NCI-H1105 (cell line): ENCODE measurements at places on chromosomes 2 and 18.

GRCh38 chr2:119431155-119431975, at the start of gene TMEM37:
Gene TMEM37 (plus strand): TSS chr2:119431854. CDS start chr2:119431904, 50 bp downstream.
- peak; percentile 71 for DNase-seq

GRCh38 chr2:114442510-114442909, at the start of gene DPP10:
Gene DPP10 (plus strand): TSS chr2:114442641.
- no peak for DNase-seq

- DNase-seq, result no peak
Observed at GRCh38 chr2:224429441-224429810, 27.5 kb upstream of the FAM124B start.

GRCh38 chr2:153071090-153071489, 352.7 kb downstream of the ARL6IP6 start:
- DNase-seq, result no peak

DNA sequence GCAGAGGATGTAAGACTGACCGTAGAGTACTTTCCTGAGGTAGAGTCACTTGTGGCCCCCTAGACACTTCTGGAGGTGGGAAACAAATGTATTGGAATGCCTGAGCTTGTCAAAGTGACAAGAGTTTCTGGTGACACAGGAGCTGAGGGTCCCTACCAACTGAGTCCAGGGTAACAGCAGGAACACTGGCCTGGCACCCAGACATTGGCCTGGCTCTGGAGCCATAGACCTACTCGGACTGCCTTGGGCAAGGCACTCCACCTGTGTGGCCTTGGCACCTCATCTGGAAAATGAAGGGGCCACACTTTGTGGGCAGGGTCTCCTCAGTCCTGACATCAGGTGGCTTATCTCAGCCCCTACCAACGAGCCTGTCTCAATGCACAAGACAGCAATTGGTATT, 398.2 kb upstream of the CELF4 start:
- no peak for DNase-seq

- no peak for DNase-seq
Observed at GRCh38 chr2:54879598-54880332, 156.3 kb downstream of the EML6 start.

DNA sequence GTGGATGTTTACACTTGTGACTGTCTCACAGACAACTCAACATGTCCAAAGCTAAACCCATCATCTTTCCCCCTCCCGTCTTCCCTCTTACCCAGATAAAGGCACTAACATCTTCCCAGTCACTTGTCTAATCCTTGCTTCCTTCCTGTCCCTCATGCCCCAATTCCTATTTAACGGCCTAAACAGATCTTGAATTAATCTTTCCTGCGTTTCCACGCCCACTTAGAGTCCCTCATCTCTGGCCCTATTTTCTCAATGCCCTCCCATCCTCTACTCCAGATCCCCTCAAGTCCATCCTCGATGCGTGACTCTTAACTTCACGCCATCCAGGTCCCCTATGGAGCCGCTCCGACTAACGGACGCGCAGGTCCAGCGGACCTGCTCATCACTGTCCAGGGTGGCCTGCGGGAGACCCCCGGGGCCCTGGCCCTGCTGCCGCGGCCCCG, 682 bp upstream of the SCLY start:
- DNase-seq, result no peak

DNA sequence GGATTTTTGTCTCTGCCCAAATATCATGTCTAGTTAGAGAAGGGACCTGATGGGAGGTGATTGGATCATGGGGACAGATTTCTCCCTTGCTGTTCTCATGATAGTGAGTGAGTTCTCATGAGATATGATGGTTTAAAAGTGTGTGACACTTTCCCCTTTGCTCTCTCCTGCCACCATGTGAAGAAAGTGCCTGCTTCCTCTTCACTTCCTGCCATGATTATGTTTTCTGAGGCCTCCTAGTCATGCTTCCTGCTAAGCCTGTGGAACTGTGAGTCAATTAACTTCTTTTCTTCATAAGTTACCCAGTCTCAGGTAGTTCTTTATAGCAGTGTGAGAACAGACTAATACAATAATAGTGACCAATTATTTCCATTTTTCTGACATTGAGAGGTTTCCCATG, 167.3 kb upstream of the CYRIA start:
- no peak for DNase-seq

DNA sequence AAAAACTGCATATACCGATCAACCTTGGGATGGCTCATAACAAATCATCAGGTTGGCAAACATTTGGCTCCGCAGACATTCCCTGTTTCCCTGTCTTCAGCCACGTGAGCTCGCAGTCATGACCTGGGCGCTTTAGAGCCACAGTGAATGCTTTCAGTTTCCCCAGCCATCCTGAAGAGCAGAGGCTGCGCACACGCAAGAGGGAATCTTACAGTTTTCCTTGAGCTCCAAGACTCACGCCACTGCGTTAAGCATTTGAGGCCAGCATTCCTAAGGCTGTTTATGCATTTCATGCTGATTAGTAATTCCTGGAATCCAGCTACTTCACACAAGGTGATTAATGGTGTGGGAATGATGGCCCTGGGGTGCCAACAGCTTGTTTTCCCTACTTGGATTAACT, 95.1 kb downstream of the MTCL1 start:
- DNase-seq, result no peak

DNA sequence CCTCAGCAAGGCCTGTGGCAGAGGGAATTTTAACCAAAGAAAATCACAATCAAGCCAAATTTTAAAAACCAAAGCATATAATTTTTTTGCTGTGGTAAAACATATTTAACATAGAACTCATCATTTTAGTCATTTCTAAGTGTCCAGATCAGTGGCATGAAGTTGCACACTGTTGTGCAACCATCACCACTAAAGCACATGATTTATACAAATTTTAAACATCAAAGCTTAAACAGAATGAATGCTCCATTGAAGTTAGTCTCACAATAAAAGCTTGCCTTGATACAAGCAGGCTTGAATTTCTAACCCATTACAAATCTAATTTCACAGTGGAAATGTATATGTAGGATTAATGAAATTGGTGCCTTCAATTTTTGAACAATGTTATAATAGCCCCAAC, 31.2 kb downstream of the FTCDNL1 start:
- no peak for DNase-seq

- DNase-seq, result no peak
Observed at GRCh38 chr2:84326831-84327432, 132.1 kb downstream of the SUCLG1 start.

- DNase-seq, result no peak
Observed at GRCh38 chr2:191657977-191658376, 20.0 kb upstream of the NABP1 start.

DNA sequence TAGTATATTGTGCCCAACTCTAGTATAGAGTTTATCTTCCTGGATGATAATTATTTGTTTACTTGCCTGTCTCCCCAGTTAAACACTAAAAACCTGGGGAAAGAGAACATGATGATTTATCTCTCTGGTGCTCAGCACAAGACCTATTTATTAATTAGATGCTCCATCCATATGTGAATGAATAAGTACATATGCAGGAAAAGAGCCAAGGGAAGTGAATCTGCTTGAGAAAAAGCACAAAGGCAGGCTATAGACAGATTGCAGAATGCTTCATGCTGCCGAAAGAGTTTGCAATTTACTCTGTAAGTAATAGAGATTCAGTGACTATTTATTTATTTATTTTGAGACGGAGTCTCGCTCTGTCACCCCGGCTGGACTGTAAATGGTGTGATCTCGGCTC, 37.3 kb upstream of the MFF start:
- DNase-seq, result no peak

DNA sequence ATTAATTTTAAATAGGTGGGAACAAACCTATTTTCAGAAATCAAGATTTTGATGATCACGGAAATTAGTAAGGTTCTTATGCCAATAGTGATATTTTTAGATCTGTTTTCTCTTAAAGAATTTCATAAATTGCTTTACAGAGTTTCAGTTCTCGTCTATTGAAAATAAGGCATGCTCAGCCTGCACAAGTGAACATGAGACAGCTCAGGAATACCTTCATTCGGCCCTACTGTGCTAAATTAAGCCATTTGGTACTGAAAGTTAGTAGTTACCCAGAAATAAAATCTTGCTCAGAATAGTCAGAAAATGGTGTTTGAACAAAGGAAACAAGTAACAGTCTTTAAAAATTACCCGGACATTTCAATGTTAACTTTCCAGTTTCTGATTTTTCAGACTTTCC, 60.4 kb downstream of the DLGAP1 start:
- DNase-seq, result no peak

GRCh38 chr2:10192392-10193015, 70.0 kb downstream of the RRM2 start:
- no peak for DNase-seq

- DNase-seq, result no peak
Observed at GRCh38 chr2:124810132-124810531, 785.0 kb downstream of the CNTNAP5 start.

DNA sequence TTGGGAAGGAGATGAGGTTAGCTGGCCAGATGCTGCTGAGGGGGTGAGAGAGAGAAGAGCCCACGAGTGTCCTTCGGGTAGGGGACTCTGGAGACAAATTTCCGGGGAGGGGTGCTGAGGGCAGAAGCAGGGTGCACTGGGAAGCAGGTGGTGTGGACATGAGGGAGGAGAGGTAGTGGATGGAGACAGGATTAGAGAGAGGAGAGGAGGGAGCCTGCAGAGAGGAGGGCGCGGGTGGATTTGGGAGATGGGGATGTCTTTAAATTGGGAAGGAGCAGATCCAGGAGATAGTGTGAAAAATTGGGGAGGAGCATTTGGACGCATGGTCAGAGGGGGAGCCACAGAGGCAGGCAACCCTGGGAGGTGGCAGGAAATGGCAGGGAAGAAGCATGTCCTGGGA, 154.7 kb downstream of the DYSF start:
- no peak for DNase-seq

GRCh38 chr2:47095349-47096020, 59.6 kb downstream of the STPG4 start:
- no peak for DNase-seq

DNA sequence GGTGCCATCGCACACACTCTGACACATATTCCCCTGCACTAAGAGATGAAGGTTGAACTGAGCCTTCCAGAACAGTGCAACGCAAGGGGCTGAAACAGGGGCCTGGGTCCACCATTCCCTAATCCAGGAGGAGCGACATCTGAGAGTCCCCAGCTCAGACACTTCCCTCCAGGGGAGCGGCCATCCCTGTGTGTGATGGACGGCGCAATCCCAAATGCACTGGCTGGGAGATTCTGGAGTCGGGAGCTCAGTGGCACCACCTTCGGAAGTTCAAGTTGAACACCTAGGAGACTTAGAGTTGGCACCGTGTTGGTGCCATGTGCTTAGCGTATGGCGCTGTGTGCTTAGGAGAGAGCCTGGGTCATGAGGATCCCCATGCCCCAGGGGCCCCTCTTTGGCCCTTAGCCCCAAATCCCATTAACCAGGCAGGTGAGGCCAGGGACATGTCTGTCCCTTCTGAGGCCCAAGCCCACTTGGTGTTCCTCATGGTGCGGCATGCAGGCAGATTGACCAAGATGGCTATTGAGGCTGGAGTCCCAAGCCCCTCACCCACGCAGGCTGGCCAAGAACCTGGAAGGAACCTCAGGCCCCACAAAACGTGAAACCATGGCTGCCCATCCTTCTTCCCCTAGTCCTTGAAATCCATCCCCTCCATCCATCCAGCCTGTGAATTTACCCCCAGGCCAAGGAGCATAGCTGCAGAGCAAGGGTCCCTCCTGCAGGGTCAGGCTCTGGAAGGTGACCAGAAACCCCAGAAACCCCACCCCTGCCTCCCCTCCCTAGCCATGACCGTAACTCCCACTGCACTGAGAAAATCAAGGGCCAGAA, 114.1 kb upstream of the OTOS start:
- DNase-seq, result no peak

DNA sequence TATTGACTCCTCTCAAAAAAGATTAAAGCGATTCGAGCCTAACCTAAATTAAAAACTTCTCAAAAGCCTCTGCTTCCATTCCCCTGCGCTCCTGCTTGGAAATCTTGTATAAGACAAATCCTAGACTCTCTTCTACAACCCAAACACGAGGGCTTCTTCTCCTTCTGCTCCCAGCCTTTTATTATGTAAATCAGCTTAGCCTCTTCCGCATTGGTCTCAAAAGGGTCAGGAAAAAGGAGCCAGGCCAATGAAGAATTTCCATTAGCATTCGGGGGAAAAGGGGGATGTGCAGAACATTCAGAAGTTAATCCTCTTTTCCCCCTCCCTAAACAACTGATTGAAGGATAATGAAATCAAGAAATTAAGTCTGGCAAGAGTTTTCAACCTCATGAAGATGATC, 107.9 kb downstream of the FAM124B start:
- no peak for DNase-seq
